ENCODE measurements at places on chromosomes 3 and 15.

GRCh38 chr3:69767571-69767970, 28.3 kb downstream of the MITF start:
- DNase-seq, result no peak

DNA sequence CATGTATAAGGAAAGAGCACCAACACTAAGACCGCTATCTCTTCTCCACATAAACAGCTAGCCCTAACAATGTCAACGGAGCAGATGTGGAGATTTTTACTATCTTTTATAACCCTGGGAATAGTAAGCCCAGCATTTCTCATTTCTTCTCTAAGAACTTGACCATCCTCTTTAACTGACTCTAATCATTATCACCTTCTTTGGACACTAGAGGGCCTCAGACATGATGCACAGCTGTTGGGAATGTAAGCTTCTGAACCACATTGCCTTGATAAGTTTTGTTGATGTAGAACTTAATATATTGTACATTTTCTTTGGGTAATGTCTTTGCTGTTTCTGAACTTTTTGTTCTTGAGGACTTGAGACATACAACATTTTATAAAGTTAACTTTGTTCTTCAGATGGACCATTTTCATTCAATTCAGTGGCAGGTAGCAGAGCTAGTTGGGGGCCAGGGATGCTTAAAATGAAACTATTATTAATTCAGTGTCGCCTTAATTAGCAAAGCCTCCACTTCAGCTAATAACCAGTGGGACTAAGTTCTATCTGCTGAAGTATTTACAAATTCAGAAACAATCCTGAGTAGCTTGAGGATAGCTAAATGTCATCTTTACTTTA, 9.6 kb upstream of the TAGLN3 start:
- DNase-seq, result no peak

DNA sequence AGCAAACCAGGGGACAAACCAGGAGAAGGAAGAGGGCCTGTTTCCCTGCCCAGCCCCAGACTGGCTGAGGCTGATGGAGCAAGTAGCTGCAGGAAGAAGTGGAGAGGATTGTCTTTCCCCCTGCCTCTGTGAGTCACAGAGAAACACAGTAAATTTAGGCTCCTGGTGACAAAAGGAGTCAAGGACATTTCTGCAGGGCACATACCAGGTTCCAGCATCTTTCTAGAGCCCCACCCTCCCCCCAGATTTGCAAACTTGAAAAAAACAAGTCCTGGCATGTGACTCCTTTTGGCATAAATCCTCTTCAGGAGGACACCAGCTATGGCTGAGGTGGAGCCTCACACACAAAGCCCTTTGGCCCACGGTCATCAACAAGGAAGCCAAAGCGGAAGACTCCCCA, 17.8 kb downstream of the PLD1 start:
- DNase-seq, result no peak

DNA sequence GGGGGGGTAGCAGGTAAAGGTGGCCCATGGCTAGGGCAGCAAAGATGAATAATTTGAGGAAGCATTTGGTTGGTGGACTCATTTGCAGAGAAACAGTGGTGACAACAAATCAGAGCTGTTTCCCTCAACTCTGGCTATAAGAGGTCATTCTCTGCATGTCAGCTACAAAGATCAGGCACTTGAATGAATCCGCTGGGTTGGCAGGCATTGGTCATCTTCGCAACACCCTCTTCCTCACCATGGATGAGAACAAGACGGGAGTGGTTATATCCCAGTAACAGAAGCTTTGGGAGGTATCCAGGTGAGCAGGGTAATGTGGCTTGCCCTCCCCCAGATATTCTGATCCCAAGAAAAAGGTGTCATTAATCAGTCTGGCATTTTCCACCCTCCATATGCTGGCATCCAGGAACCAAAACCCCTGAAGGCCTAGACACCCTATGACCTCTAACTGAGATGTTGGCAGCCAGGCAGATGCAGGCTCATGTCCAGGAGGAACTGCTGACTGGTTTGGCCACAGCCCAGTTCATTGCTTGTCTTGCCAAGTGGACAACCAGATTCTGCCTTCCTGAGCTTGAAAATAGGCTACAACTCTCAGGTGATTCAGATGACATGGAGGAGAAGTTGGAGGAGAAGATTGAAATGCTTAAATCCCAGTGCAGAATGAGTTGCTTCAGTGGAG, 108.9 kb upstream of the TRIM42 start:
- DNase-seq, result no peak

DNA sequence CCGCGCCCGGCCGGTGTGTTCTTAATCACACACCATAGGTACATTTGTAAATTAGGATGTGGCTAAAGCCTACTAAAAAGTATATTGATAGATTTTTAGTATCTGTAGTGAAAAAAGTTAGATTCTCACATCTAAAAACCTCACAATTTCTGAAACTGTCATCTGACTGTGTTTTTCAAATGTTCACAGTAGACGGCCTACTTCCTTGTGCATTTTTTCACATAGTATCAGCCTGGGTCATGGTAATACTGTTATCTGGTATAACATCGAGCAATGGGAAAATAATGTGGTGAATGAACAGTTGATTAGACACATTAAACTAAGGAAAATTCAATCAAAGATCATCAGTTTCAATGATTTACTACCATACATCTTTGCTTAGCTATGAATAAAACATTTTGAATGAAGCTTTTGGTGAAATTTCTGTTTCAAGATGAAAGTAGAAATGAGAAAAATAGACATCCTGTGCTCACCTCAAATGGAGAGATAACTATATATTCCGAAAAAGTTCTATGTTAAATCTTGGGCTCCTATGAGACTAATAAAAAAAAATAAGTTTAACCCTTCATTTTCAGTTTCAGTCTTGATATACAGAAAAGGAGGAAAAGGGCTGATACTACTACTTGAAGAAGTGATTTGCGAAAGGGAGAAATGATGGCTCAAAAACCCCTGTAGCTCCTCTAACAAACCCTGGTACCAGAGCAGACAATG, 262.7 kb downstream of the ZBTB20 start:
- no peak for DNase-seq

DNA sequence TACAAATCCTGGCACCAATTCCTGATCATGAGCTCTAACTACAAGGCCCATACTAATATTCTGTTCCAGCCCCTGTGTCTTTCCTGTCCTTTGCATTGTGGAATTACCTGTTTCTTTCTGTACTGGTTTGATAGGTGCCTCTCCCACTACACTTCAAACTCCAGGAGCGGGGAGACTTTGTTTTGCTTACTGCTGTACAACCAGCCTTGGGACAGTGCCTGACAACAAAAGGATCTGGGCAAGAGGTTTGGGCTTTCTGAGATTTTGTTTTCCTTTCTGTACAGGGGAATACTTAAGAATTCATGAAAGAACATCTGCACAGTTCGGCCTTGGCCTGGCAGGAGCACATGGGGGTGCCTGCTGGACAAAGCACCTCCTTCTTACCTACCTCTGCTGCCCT, 45.1 kb downstream of the ZDHHC3 start:
- DNase-seq, result no peak

DNA sequence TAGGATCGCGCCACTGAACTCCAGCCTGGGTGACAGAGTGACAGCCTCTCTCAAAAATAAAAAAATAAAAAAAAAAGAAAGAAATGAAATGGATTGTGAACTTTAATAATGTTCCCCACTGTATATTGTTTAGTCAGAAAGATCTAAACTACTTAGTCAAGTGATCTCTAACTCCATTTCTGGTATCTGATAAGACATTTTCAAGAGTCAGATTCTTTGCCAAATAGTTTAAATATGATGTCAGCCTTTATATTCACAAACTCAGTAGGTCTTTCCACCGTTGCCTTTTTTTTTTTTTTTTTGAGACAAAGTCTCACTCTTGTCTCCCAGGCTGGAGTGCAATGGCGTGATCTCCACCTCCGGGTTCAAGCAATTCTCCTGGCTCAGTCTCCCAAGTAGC, 29.0 kb upstream of the OSBPL11 start:
- no peak for DNase-seq

DNA sequence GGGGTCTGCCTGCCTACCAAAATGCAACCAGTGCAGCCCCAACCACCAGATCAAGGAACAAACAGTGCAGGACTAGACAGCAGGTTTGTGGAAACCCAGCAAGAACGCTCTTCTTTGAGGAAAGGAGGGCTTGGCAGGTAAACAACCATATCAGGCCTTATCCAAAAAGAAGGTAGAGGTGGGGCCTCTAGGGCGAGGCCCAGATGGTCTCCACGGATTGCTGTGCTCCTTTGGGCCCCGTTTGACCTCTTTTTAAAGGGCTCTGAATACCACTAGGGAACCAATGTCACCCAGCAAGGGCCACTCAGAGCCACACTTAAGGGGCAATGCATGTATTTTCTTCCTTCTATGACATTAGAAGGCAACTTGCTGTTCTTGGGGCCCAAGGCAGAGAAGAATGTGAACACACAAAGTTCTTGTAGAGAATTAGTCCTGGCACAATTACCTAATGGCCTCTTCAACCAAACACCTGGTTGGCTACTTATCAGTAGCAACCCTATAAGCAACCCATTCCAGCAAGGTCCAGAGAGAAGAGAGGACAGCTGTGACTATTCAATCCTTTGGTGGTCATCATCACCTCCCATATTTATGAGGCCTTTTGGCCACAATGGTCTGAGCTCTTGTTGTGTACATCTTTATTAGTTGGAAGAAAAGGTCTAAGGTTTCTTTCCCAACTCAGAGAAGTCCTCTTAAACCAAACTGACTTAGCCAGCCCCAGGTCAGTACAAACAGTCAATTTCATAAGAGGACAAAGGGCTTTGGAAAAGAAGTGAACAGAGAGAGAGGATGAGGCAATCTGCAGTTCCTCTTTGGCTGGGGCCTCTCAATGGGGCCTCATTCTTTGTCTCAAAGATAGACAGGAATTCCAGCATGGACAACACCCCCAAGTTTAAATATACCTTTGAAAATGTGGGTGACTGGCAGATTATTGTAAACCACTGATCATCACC, 36.0 kb downstream of the FOXP1 start:
- DNase-seq, result no peak

DNA sequence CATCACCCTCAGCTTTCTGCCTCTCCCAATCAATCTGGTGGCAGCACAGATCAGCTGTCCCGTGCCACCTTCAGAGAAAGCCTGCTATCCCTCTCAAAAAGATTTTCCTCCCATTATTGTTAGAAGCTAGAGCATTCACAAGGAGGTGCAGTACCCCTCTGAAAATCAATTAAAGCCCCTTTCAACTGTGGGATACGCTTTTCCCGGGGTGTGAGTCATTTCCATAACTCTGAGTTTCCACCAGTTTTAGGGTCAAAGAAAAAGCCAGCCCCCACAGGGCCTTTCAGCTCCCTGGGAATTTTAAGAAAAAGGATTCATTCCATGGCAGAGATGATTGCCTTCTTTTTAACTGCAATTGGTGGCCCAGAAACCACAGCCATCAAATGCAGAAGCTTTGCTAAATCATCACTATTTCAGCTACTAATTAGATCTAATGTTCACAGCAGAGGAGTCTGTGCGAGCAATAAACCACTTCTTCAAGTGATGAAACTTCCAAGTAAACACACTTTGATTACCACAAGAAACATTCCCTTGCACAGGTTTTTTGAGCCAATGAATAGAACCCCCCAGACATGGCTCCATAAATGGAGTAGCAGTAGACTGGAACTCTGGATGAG, 270.0 kb upstream of the TPRG1 start:
- no peak for DNase-seq

- DNase-seq, result no peak
Observed at GRCh38 chr3:168070919-168071318, 24.8 kb downstream of the GOLIM4 start.

DNA sequence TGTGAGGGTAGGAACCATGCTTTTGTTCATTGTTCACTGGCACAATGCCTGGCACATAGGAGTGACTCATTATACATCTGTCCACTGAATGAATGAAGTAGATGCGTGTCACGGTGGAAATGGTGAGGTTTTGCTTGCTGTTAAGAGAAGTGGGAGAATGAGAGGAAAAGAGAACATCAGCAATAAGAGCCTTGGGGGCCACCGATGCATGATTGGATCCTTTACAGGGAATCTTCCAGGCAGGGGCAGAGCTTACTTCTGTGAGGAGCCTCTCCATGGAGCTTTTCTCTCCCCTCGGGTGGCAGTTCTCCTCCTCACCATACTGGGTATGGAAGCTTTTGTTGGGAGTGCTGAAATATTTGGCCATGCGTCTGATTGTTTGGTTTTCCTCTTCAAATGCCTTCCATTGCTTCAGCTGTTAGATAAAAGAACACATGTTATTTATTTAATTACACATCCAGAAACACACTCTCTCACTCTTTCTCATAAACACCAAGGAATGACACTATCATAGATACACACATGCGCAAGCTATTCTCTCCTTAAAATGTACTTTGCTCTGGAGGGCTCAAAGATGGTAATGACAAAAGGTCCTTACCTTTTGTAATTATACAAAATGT, 78.9 kb upstream of the GSK3B start:
- no peak for DNase-seq

GRCh38 chr3:164883171-164883570, 195.1 kb downstream of the SI start:
- DNase-seq, result no peak

DNA sequence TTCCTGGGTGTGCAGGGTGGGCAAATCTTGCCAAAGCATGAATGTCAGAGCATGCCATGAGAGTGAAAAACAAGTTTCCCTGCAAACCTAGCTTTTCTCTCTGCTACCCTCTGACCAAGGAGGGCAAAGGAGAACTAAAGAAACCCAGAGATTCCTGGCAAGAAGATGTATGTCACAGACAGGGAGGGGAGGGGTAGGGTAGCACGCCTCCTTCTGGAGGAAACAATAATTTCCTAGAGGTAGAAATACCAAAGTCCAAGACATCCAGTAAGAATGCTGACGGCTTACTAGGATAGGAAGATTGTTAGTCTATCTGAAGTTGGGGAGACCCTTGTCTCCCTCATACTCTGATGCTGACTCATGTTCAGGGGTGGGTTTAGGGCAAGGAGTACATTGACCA, 203.9 kb downstream of the NR1D2 start:
- no peak for DNase-seq

DNA sequence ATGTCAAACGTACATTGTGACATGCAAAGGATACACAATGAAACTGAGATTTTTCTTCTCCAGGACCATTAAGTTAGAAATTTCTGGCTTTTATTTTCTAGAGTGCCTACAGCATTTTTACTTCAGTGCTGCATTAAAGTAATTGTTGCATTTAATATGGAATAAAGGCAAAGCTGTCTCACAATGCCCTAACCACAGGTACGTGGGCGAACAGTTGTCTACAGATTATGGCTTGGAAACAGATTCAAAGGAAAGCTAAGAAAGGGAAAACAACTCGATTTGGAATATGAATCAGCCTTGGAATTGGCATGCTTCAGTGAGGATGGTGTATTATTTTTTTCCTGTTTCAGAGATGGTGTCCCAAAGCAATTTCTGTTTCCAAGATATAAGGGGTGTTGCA, 79.1 kb upstream of the TUSC7 start:
- DNase-seq, result no peak

DNA sequence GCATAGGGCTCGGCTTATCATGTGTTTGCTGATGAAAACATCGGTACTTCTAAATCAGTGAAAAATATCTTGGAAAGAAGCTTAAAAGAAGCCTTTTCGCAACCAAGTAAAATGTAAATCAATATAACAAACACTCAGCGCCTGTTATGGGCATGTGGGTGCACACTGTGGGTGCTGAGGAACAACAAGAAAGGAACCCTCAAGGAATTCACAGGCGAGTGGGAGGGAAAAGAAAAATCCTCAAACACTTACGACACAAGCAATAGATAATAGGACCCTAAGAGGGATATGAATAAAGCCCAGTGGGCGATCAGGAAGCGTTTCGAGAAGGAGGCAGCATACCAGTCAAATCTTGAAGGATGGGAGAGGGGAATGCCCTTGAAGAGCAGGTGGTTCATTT, 21.9 kb downstream of the GLDN start:
- no peak for DNase-seq

All from activated effector memory CD4-positive, alpha-beta T cell treated with Interleukin-2 at 50 U/mL for 16 hours (primary cell).